HepG2 (cell line): ENCODE measurements at places on chromosomes 3 and 15. TPM values are rescaled to one million over a fixed set of nuclear protein-coding genes. Genes with fewer than 3 reads are reported as not detected.

FBXW12 gene
- total RNA-seq = not detected in 2 replicates

DNA sequence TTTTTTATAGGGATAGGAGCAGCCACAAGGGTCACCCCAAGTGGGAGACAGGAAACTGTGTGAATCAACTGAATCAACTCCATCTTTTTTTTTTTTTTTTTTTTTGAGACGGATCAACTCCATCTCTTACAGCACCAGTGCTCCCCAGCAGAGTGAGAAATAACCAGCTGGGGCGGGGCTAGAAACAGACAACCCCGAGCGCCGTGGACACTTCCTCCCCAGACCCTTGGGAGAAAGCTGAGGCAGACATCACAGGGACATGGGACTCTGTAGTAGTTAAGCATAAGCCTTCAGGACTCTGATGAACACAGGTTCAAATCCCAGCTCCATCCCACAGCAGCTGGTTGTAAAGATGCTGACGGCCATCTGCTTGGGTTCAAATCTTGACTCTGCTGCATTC is 75.4 kb downstream of the PRICKLE2 start:
- peaks cover 16% of the 10 kb centered on the region for H3K4me1 ChIP-seq
- H3K4me3 ChIP-seq = no peak overlapping the region
- H3K27me3 ChIP-seq = no peaks in the 10 kb centered on the region
- no peaks in the 10 kb centered on the region for H3K36me3 ChIP-seq

- no peak for DNase-seq
- no peak overlapping the region for H3K27ac ChIP-seq
- no peak overlapping the region for H3K4me3 ChIP-seq
Observed at GRCh38 chr15:85167568-85167967, 185.9 kb downstream of the PDE8A start.

GRCh38 chr3:42276141-42277132 is 10.5 kb upstream of the CCK start:
- no peak for DNase-seq
- no peaks in the 10 kb centered on the region for H3K27me3 ChIP-seq
- no peaks in the 10 kb centered on the region for H3K4me1 ChIP-seq

ROBO2 gene
- not detected in 2 replicates for total RNA-seq

- no peak for DNase-seq
- H3K36me3 ChIP-seq = no peaks in the 10 kb centered on the region; the same call in 1 of the 2 replicates
- H3K27me3 ChIP-seq = no peaks in the 10 kb centered on the region
- peaks cover 38% of the 10 kb centered on the region for H3K4me1 ChIP-seq
- H3K27ac ChIP-seq = no peak overlapping the region
Observed at GRCh38 chr3:52092891-52093290, 36.5 kb upstream of the DUSP7 start.

CDAN1 gene
- total RNA-seq = 10.8 and 16.1 TPM in 2 replicates

CYP1A2 gene
- not detected in 2 replicates for total RNA-seq

GRCh38 chr3:72601983-72602750 is 246.1 kb downstream of the SHQ1 start:
- peaks cover 45% of the 10 kb centered on the region for H3K4me1 ChIP-seq
- H3K4me3 ChIP-seq = no peak overlapping the region
- no peaks in the 10 kb centered on the region for H3K27me3 ChIP-seq
- no peaks in the 10 kb centered on the region for H3K36me3 ChIP-seq
- no peak for DNase-seq
- H3K27ac ChIP-seq = no peak overlapping the region

TMEM158 gene
- 0.13 TPM in 1 of 2 replicates, not detected in the other for total RNA-seq

GRCh38 chr3:14555835-14556234 is 15.7 kb upstream of the GRIP2 start:
- H3K4me3 ChIP-seq = no peak overlapping the region
- no peaks in the 10 kb centered on the region for H3K36me3 ChIP-seq
- no peak overlapping the region for H3K27ac ChIP-seq
- peaks cover 11% of the 10 kb centered on the region for H3K4me1 ChIP-seq
- no peak for DNase-seq

TEX55 gene
- total RNA-seq = not detected in 2 replicates

DPPA2 gene
- total RNA-seq = not detected in 2 replicates

DNA sequence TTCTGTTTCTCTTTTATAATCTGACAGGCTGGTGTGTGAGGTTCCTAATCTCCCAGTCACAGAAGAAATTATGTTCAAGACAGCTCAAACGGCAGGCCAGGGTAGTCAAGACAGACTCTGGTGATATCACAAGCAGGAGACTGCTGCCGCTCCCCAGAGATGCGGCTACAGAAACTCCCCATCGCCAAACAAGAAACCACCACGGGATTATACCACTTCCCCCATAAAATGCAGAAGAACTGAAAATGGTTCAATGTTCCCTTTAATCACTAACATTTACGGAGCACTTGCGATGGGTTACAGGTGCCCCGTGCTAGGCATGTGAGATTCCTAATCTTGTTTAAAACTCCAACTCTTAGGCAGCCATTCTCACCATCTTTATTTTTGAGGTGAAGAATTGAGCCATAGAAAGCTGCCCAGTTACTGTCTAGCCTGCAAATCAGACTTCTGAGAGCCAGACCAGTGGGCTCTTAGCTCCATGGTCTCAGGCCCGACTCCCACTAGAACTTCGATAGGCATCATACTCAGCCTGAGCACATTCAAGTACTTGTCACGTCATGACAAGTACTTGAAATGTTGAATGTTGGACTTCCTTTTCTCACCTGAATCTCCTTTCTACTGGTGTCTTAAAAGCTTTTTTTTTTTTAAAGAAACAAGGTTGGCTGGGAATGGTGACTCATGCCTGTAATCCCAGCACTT is 58.4 kb downstream of the TBC1D2B start:
- no peak overlapping the region for H3K4me3 ChIP-seq
- H3K27ac ChIP-seq = no peak overlapping the region
- DNase-seq = no peak
- peaks cover 27% of the 10 kb centered on the region; the same call in 2 of the 3 replicates for H3K36me3 ChIP-seq

SHC4 gene
- 0.04 TPM in 2 replicates for total RNA-seq

GRCh38 chr3:102353805-102354204 is 81.0 kb upstream of the ZPLD1 start:
- H3K27ac ChIP-seq = no peak overlapping the region
- H3K27me3 ChIP-seq = no peaks in the 10 kb centered on the region
- no peak overlapping the region for H3K4me3 ChIP-seq
- no peak for DNase-seq
- H3K36me3 ChIP-seq = no peaks in the 10 kb centered on the region

GBE1 gene
- total RNA-seq = 22.9 and 30.9 TPM in 2 replicates

RTP4 gene
- 0.62 and 0.83 TPM in 2 replicates for total RNA-seq
